Upper lobe of right lung (tissue), 1 donor: ENCODE measurements at places on chromosomes 1 and 21. TPM values are rescaled to one million over a fixed set of nuclear protein-coding genes. Genes with fewer than 3 reads are reported as not detected.

DNA sequence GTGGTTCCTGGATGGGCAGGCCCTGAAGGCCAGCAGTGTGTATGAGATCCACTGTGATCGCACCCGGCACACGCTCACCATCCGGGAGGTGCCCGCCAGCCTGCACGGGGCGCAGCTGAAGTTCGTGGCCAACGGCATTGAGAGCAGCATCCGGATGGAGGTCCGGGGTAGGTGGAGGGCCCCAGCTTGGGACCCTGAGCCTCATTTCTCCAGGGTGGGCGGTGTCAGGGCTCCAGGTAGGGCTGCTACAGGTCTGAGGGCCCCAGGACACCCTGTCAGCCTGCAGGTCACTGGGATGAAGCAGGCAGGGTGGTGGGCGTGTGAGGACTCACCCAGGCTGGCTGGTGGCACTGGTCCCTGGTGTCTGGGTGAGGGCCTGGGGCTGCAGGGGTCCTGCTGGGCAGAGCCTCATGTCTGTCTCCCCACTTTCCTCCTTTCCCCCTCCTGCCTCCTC, 7.8 kb downstream of the OBSCN start:
- H3K36me3 ChIP-seq: no peaks in the 10 kb centered on the region
- no peak for DNase-seq
- H3K4me1 ChIP-seq: peaks cover 7% of the 10 kb centered on the region
- H3K4me3 ChIP-seq: no peak overlapping the region

DNA sequence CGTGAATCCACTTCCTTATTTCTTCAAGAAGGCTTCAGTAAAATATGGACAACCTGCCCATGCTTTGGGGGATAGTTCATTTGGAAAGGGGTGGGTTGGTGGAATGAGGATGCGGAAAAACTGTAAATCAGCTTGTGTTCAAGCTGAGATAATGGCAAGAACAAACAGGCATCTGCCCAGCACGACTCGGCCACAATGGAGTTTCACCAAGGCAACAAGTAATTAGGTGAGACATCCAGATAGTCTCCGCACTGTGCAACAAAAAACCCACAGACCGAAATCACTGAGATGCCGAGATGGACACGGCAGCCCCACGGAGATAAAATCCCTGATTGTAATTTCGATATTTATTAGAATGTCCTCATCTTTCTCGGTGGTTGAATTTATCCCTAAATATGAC, 455.2 kb downstream of the AJAP1 start:
- H3K27ac ChIP-seq: no peak overlapping the region
- peaks cover 4% of the 10 kb centered on the region for H3K27me3 ChIP-seq
- H3K4me3 ChIP-seq: no peak overlapping the region
- H3K36me3 ChIP-seq: no peaks in the 10 kb centered on the region

- no peak overlapping the region for H3K27ac ChIP-seq
- H3K4me1 ChIP-seq: no peaks in the 10 kb centered on the region
Observed at GRCh38 chr1:60895252-60895651, 187.1 kb upstream of the NFIA start.

- H3K27me3 ChIP-seq: no peaks in the 10 kb centered on the region
- H3K27ac ChIP-seq: peak overlapping the region; percentile 71
- H3K4me3 ChIP-seq: no peak overlapping the region
- H3K36me3 ChIP-seq: no peaks in the 10 kb centered on the region
- no peak for DNase-seq
- H3K4me1 ChIP-seq: peaks cover 38% of the 10 kb centered on the region
Observed at GRCh38 chr1:198681252-198681651, 42.4 kb downstream of the PTPRC start.

Gene PTGS2
- total RNA-seq: 30.4 TPM

GRCh38 chr1:241551759-241552638, 19.8 kb downstream of the KMO start:
- peak; percentile 64 for DNase-seq
- no peak overlapping the region for H3K4me3 ChIP-seq
- peak overlapping the region; percentile 66 for H3K27ac ChIP-seq
- no peaks in the 10 kb centered on the region for H3K36me3 ChIP-seq
- no peaks in the 10 kb centered on the region for H3K4me1 ChIP-seq

Gene OLIG2
- not detected for total RNA-seq

GRCh38 chr1:81703391-81703755, 97.4 kb upstream of the ADGRL2 start:
- H3K27ac ChIP-seq: no peak overlapping the region
- no peaks in the 10 kb centered on the region for H3K4me1 ChIP-seq
- no peaks in the 10 kb centered on the region for H3K27me3 ChIP-seq
- H3K4me3 ChIP-seq: no peak overlapping the region
- DNase-seq: no peak
- no peaks in the 10 kb centered on the region for H3K36me3 ChIP-seq

DNA sequence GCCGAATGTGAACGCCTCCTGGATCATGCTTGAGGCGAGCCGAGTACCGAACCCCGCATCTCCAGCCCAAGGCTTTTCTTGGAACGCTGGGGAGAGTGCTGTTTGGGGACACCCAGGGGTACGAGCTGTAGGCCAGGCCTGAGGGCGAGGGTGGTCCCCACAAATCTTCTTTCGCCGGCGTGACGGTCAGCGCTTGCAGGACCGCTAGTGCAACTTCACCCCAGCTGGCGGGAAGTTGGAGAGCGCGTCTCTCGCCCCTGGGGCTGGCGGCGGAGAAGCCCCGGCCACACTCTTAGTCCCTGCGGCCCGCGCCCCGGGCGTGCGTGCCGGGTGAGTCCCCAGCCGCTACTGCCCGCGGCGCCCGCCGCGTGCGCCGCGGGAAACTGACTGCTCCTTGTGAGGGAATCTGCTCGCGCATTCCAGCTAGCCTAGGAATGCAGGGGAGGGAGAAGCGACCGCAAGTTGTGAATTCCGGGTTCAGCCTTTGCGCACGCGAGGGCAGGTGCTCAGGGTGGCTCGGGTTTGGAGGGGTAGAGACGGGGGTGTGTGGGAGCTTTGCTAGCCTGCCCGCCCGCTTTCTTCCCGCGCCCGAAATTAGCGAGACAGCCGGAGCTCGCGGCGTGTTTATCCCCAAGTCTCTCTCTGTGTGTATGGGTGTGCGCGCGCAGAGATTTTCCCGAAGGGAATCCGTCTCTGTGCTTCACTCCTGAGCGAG, 884 bp downstream of the LHX4 start:
- DNase-seq: no peak
- H3K27me3 ChIP-seq: peaks cover 99% of the 10 kb centered on the region
- H3K4me3 ChIP-seq: peak overlapping the region; percentile 57
- no peak overlapping the region for H3K27ac ChIP-seq

- no peaks in the 10 kb centered on the region for H3K36me3 ChIP-seq
- no peaks in the 10 kb centered on the region for H3K4me1 ChIP-seq
- no peak overlapping the region for H3K4me3 ChIP-seq
- DNase-seq: no peak
- no peak overlapping the region for H3K27ac ChIP-seq
Observed at GRCh38 chr1:174230399-174230798, 71.1 kb downstream of the RABGAP1L start.

DNA sequence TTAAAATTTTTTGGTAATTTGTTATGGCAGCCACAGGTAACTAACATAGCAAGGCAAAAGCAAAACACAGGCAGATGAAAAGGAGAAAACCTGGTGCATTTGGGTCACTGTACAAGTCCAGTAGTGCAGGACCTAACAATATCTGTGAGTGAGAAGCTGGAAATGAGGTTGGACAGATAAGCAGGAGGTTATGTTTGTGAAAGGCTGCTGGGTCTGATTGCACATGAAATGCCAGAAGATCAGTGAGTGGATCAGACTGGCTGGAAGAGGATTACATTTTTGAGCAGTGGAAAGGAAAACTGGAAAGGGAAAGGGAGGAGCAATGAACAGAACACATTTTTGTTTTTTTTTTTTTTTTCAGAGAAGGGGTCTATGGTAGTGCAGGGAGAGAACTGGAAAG, 73.6 kb downstream of the CYYR1 start:
- H3K27me3 ChIP-seq: no peaks in the 10 kb centered on the region
- DNase-seq: no peak

GRCh38 chr1:205438213-205439158, 16.6 kb upstream of the LEMD1 start:
- DNase-seq: peak; percentile 88
- H3K27ac ChIP-seq: no peak overlapping the region
- peaks cover 33% of the 10 kb centered on the region for H3K4me1 ChIP-seq
- peaks cover 6% of the 10 kb centered on the region for H3K27me3 ChIP-seq
- H3K4me3 ChIP-seq: no peak overlapping the region

- no peak for DNase-seq
- no peak overlapping the region for H3K4me3 ChIP-seq
- H3K27ac ChIP-seq: peak overlapping the region; percentile 55
Observed at GRCh38 chr1:26539722-26540121, 10.2 kb downstream of the RPS6KA1 start.

- no peaks in the 10 kb centered on the region for H3K36me3 ChIP-seq
- no peaks in the 10 kb centered on the region for H3K27me3 ChIP-seq
- H3K27ac ChIP-seq: peak overlapping the region; percentile 60
- H3K4me1 ChIP-seq: peaks cover 4% of the 10 kb centered on the region
Observed at GRCh38 chr21:39105341-39105765, 77.9 kb downstream of the PSMG1 start.

DNA sequence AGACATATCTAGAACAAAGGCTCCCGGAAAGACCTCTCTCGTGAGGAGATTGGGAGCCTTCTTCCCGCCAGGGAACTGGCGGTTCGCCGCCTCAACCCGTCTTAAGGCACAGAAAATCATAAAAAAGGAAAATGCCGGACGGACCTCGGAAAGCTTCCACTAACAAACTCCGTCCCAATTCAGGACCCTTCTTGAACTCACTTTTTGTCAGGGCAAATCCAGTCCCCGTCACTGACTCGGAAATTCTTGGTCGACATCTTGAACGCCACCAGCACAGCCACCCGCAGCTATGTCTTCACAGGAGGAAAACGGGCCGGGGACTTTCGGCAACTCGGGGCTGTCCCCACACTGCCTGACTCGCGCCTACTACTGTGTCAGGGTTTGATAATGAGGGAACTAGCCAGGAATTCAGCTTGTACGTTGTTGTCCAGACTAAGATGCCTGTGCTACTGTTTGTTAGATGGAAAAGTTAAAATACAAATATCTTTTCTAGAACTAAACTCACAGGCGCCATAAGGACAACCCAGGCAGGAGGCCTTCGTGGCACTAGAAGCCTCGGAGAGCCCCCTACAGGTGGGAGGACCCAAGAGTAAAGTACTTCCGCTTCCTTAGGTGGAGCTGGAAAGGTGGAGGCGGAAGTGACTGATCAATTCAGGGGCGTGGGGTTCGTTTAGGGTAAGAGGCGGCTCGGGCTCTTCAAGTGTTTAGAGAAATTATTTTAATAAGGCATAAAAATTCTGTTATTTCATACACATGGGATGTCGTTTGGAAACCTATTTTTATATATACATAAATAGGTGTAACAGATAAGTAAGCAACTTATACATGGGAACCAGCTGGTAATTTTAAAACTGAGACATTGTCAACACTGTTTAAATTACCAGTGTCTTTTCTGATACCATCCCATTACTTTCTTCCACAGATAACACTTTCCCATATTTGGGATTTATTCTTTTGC, at the start of gene ZRANB2:
Gene ZRANB2, minus strand, starts transcription at position 297 of the 958 bp plus-strand sequence. Its CDS starts 40 bp downstream, at position 257.
- peak within 1 kb of the TSS; percentile 88 for H3K27ac ChIP-seq
- H3K36me3 ChIP-seq: peaks cover 25% of the 10 kb centered on the region
- peak; percentile 92 for DNase-seq
- H3K27me3 ChIP-seq: no peaks in the 10 kb centered on the region
- peak within 1 kb of the TSS; percentile 84 for H3K4me3 ChIP-seq

DNA sequence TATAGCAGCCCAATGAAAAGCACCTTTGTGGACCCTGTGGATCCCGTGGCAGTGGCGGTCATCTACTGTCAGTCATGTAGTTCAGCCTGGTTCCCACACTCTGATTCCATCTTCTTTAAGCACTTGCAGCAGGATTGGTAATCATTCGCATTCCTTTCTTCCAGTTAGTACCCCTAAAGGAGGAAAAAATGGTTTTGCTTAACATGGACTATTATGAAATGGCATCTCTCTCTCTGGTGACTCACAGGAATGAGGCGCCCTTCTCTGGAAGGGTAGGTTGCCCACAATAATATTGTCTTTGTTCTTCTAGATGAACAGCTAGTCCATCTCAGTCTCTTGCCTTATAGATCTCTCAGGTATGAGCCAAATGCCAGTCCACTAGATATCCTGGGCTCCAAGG, 127.9 kb upstream of the MROH9 start:
- H3K27me3 ChIP-seq: no peaks in the 10 kb centered on the region
- H3K4me3 ChIP-seq: no peak overlapping the region
- H3K36me3 ChIP-seq: no peaks in the 10 kb centered on the region
- H3K4me1 ChIP-seq: no peaks in the 10 kb centered on the region
- no peak for DNase-seq
